SJSA1 (cell line): ENCODE measurements at places on chromosomes 3 and 15. TPM values are rescaled to one million over a fixed set of nuclear protein-coding genes. Genes with fewer than 3 reads are reported as not detected.

The B3GALNT1 gene
- total RNA-seq: 23.1 and 44.7 TPM in 2 replicates

GRCh38 chr3:194672876-194673275 is 885 bp upstream of the LSG1 start:
- DNase-seq: no peak

DNA sequence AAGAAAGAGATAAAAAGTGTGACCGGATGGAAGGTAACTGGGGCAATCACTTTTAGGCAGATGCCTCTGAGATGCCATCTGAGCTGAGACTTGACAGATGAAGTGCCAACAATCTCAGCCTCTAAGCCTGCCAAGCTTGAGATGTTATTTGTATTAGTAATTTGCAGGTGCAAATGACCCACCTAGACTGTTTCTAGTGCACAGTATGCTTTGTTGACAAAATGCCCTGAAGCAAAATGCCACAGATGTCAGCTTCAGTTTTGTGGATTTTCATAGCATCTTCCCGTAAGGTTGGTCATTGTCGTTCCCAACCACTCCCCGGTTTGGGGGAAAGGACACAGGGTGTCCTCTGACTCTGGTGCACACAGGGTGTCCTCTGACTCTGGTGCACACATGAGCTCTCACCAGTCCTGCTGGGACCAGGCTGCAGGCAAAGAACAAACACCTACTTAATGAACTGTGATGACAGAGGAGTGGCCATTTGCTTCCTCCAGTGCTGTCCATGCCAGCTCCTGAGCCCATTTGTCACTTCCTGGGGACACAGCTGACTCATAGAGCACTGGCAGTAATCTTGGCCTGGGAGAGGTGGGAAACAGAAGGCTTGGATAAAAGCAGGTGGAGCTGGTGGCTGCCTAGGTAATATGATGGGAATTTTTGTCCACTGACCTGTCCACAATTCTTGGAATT is 16.7 kb upstream of the PPP1R2 start:
- no peak for DNase-seq

The MAPKAPK3 gene
- total RNA-seq: 7.3 and 17.4 TPM in 2 replicates

DNA sequence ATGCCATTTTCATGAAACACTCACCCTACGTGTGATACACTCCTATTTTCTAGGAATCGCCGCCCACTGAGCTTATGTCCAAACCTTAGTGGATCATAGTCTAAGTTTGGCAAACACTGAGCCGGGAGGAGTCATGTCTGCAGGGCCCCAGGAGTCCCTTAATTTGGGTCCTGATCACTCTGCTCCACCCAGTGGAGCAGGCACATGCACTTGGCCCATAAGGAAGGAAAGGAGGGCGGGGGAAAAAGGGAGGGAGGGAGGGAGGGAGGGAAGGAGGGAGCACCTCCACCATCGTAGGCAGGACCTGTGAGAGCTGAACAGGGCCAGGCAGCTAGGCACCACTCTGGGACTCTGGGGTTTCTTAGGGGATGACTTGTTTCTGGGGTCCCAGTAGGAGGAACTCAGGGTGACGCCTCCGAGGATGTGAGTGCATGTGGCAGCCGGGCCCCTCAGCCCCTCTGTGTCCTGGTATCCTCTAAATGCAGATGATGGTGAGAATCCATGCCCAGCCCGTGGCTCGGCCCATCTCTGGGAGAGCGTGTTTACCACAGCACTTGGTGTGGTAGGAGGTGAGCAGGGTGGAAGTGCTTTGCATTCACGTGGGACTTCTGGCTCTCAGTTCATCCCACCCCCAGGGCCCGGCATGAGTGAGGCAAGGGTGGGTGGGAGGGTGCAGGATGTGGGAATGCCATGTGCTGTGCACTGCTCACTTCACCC is 109.4 kb downstream of the KLF13 start:
- DNase-seq: no peak

GRCh38 chr3:136698361-136698760 is 53.8 kb downstream of the STAG1 start:
- DNase-seq: no peak

DNA sequence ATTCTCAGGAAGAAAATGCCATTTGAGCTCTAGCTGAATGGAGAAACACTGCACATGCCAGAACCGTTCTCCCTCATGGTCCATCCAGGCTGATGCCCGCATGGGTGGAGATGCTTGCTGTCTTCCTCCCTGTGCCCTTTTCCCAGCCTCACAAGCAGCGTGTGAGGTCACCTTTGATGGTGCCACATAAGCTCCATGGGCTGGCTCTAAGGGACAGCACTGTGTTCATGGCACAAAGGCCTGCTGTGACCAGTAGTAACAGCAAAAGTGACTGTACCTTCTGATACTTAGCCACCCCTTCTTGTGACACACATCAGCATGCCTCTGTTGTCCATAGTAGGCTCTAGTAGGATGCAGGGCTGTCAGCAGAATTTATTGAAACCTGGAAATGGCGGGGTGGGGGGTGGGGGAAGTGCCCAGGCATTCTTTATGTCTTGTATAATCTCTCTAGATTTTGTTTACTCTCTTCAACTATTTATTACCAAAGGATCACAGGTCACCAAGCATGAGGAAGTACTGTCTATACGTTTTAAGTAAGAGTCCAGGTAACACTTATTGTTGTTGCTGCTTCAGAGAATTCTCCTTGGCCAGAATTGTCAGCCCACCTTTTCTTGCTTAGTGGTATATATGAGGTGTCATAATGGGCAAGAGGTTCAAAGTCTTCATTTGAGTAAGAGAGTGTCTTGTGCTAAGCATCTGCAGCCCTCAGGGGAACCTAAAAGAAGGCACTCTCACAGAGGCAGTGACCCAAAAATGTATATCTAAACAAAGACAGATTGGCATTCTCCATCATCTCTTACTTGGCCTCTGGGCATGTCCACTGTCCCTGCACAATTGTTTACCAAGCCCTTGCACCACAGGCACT is 56.5 kb downstream of the RAB7A start:
- no peak for DNase-seq

The LRRIQ4 gene
- total RNA-seq: not detected in 2 replicates

DNA sequence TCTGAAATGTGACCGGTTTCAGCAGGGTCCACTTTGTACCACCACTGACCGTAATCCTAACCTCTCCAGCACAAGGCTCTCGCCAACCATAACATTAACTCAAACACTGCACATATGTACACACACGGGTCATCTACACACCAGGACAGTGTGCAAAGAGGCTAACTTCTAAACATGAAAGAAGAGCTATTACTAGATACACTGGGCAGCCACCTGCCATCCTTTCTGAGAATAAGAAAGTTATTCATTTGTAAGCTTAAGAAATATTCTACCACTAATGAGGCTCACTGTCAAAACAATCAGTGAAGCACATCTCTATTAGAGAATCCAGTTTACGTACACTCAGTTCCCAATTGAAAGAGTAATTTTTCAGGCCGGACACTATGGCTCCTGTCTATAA is 59.1 kb upstream of the PARL start:
- DNase-seq: no peak

DNA sequence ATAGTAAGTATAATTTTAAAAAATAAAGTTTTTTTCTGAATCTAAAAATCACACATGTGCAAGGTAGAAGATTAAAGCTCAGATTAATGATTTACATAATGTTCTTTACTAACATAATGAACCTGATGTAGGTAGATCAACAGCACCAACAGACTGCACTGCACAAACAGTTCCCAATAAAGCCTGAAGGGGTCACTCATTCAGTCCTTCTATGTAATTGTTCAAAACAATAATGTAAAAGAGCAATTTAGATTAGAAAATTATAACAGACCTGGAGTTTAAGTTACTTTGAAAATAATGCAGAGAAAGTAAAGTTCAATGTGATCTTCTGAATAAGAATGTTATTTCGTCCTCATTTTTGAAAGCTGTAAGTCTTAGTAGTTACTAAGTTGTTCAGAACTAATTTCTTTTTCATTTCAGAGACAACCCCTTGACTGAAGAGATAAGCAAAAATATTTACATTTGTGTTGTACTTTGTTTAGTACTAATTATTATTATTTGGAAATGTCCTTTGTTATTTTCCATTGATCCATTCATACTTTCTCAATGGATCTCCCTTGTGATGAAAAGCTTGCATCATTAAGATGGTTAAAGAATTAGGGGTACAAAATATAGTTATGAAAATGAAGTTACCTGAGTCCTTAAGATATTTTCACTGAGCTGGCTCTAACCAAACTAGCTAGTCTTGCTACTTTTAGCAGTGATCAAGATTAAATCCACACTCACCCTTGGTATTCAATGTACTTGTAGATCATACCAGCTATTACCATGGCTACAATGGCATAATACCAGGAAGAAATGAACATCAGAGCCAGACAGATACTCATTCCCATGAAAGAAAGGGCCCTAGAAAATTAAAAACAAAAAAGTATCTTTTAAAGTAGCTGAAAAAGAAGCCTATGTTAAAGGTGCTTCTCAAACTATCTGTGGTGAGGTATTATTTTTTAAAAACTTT is 16.8 kb downstream of the EMC4 start:
- DNase-seq: no peak

The XCR1 gene
- not detected in 2 replicates for total RNA-seq

GRCh38 chr3:192564611-192565010 is 162.7 kb downstream of the FGF12 start:
- no peak for DNase-seq
